ENCODE measurements at places on chromosomes 11 and 22. TPM values are rescaled to one million over a fixed set of nuclear protein-coding genes. Genes with fewer than 3 reads are reported as not detected.

The CTSC gene
- total RNA-seq = 4.8 TPM

The ANO1 gene
- 1.5 TPM for total RNA-seq

The ZNRF3 gene
- total RNA-seq = 6.7 TPM

The MLC1 gene
- total RNA-seq = 0.77 TPM

The OR8G1 gene
- total RNA-seq = not detected

DNA sequence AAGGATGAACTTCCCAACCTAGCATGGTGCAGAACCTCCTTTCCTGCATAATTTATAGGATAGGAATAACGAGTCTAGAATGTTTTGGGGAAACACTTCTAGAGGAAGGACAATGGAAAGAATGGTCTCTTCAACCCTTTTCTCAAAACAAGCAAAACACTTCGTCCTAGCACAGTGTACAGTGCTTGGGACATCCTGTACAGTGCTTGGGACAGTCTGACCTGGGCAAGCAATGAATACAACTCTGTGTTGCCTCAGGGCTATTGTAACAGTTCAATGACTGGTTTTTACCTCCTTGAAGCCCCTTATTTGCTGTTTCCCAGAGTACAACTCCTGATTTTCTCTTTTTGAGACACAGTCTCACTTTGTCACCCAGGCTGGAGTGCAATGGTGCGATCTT lies 1.6 kb upstream of the ADAMTS8 start:
- DNase-seq = no peak

- DNase-seq = no peak
Observed at GRCh38 chr11:68541116-68541515, 80.6 kb downstream of the PPP6R3 start.

- DNase-seq = peak; percentile 66
Observed at GRCh38 chr22:48743601-48744282, 1083.9 kb downstream of the BRD1 start.

- DNase-seq = no peak
Observed at GRCh38 chr11:19519912-19520641, 192.6 kb upstream of the NAV2 start.

DNA sequence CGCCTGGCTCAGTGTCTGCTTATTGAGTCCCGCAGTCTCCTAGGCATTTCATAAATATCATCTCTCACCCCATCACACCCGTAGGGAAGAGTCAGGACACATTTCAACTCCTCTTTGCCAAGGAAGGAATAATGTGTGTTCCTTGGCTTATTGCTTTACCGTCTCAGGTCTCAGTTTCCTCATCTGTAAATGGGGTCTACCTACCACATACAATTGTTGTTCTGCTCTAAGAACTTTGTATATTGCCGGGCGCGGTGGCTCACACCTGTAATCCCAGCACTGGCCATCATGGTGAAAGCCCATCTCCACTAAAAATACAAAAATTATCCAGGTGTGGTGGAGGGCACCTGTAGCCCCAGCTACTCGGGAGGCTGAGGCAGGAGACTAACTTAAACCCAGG lies 3.1 kb upstream of the THRSP start:
- DNase-seq = no peak

DNA sequence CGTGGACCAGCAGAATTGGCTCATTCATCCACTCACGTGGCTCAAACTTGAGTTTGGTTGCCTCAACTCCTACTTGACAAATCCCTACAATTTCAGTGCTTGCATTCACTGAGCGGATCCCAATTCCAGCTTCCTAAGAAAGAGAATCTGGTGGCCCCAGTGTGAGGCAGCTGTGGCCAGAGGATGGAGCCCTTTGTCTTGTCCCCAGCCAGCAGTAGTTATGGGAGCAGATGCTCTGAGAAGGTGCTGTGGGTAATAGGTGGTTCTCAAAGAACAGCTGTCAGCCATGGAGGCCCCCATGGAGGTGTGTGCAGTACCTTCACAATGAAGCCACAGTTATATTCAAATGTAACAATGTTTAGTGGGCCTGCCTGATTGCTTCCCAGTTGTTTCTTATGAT lies 39.3 kb downstream of the KREMEN1 start:
- no peak for DNase-seq

GRCh38 chr11:108915666-108916065 lies 250.8 kb downstream of the DDX10 start:
- DNase-seq = no peak

- DNase-seq = no peak
Observed at GRCh38 chr11:7332451-7332850, 80.7 kb downstream of the SYT9 start.
